CD4-positive, alpha-beta T cell treated with Interleukin-21 for 1 hour (primary cell): ENCODE measurements at places on chromosomes 5 and 9.
A peak's percentile ranks its signal among the peaks of the same experiment; 100 is the strongest.

- no peak for DNase-seq
These were observed 77.0 kb downstream of the IQGAP2 start for GRCh38 chr5:76479973-76480667.

DNA sequence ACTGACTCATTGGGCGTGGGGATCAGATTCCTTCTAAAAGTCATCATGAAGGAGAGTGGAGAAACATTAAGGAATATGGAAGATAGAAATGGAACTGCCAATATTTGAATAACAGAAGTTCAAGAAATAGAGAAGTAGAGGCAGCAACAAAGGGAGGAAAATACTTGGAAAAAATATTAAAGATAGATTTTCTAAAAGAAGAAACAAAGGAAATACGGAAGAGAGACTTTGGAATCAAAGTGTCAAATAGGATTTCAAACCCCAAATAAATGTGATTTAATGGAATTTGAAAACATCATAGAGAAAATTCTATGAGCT, 605.1 kb upstream of the KLF4 start:
- no peak for DNase-seq

GRCh38 chr5:133701871-133702270, 89.5 kb upstream of the FSTL4 start:
- DNase-seq: no peak

GRCh38 chr5:170503990-170504596, at the start of gene KCNIP1:
TSS of gene KCNIP1 (plus strand) at chr5:170504020.
- DNase-seq: no peak

- peak; percentile 68 for DNase-seq
These were observed 87.6 kb downstream of the ERP44 start for GRCh38 chr9:100011062-100011681.

DNA sequence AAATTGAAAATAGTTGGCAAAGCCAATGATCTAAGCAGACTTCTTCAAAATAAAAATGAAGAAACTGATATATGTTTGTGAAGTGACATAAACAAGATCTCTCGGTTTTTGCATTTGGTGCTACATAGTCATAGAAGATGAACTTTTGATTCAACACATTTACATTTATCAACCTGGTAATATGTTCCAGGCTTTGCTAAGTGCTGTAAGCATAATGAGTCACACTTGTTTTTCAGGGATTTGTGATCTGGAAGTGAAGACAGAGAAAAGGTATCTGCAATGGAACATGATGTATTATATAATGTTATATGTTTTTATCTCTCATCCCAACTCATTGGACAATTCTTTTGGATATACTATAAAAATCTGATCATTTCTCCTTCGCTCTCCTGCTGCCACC, 801.4 kb downstream of the BRINP1 start:
- no peak for DNase-seq

DNA sequence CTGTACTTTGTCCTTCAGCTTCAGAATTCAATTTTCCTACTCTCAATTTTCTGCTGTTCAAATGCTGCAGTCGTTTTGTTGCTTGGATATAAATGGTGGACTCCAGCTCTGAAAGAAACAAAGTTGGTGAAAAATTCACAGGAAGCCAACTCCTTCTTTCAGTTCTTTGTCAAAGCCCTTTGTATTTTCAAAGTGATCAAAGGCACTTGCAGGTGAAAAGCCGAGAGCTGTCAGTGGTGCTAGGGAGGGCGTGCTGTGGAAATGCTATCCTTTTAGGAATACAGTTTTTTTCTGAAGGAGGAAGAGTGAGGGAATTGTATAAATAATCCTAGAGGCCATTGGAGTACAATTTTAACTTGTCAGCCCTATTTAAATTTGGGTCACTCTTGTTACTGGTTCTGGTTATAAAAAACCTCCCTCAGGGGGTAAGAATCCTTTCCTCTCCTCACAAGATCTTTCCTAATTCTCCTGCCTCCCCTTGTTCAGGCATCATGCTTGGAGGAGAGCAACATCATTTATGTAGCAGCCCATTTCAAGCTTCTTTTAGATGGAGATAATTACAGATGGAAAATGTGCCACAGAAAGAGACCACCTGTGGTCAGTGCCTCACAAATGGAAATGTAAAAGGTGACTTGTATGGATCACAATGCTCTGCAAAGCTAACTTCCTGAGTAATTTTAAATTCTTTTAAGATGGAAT, 62.5 kb upstream of the GHR start:
- DNase-seq: no peak

DNA sequence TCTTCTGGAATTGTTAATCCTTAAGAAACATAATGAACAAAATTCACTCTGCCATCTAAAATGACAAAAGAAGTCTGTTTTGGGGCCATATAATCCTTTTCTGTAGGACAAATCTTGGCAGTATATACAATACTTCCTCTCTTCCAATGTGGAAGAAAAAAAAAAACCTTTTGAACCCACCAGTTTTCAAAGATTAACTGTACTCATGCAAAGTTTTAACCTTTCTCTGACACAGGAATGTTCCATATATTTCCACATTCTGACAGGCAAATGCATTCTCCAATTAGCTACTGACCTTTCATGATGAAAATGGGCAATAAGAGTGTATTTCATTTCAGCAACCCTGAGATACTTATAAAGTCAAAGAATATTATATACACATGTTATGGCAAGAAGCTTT, 65.4 kb downstream of the RNF130 start:
- DNase-seq: no peak

DNA sequence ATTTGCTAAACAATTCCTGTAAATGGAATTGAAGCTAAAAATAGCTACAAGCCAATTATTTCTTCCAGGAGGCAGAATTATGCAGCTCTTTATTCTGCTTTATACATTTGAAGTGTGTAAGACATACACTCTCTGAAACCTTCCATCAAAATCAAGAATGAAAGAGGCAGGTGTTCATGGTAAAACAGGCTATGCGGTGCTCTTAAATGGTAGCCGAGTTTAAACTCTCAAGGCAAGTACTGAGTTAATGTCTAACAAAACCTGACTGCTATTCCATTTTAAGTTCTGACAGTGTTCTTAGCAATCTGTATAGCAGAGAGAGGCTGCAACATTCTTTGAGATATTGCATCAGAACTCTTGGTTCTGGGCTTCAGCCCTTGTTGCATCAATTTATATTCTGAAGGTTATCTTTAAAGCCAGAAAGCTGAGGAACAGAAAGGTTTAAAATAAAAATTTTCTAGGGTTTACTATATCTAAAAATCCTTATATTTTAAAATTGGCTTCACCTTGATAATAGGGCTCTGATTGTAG, 248.3 kb upstream of the CCNG1 start:
- DNase-seq: no peak

GRCh38 chr9:87211669-87212068, 264.4 kb upstream of the GAS1 start:
- DNase-seq: no peak
